ENCODE measurements at places on chromosomes 7 and 10. TPM values are rescaled to one million over a fixed set of nuclear protein-coding genes. Genes with fewer than 3 reads are reported as not detected.

CNTNAP2 gene
- total RNA-seq: 6.2 TPM

GRCh38 chr7:115356999-115357702 is 435.3 kb downstream of the MDFIC start:
- DNase-seq: peak; percentile 47

AQP1 gene
- total RNA-seq: 1.0 TPM

GALNT17 gene
- not detected for total RNA-seq

DNA sequence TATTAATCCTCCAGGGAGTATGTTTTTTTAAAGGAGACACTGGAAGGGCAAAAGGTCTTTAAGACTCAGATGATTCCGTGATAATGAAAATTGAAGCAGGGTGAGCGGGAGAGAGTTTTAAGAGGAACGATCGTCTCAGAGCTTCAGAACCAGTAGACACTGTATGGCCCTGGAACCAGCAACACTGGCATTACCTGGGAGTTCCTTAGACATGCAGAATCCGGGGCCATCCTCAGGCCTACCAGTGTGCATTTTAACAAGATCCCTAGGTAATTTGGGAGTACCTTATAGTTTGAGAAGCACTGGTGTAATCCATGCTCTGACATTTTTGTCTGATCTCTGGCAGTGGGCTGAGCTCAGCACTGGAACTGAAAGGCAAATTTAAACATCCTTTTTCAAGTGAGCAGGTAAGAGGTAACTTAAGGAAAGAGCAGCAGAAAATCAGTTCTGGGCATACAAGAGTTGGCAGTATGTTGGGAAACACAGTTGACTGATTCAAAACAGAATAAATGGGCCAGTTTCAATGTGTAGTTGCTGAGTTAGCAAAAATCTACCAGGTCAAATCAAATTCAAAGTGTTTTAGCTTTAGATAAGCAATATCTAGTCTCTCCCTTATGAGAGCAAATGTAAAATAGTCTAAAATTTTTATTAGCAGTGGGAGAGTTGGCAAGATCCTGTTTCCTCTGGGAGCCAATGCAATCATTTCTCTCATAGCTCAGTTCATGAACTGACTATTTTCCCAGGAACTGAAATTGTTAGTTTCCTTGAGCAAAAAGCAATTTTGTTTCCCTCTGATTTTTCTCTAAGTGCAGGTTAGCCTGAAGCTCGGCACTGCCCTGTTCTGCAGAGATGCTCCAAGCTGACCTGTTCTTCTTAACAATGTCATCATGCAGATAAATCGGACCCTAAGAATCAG is 97.2 kb upstream of the ELMO1 start:
- no peak for DNase-seq

DNA sequence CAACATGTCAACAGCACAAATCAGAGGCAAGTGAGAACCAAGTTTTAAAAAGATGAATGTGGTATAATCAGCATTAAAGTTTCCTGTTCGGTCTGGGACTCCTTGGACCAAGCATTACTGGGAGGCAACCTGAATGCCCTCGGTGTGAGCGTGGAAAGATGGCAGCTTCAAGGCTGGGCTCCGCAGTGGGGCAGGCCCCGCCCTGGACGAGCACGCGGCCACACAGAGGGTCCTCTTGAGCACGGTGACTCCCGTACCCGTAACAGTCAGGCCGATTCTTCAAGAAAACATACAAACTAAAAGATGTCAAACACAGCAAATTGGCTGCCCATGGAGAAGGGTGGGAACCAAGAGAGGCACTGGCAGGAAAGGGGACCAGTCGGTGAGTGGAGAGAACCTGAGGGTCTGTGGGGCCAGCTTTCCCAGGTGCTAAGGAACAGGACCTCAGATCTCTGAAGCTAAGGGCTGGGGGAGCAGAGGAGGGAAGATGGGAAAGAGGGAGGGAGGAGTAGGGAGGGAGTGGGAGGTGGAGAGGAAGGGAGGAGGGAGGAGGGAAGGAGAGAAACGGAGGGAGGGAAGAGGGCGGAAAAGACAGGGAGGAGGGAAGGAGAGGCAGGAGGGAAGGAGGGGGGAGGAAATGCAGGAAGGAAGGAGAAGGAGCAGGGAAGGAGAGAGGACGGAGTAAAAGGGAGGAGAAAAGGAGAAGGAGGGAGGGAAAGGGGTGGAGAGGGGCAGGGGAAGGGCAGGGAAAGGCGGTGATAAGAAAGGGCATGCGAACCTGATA is 71.2 kb upstream of the FAM20C start:
- no peak for DNase-seq

DNA sequence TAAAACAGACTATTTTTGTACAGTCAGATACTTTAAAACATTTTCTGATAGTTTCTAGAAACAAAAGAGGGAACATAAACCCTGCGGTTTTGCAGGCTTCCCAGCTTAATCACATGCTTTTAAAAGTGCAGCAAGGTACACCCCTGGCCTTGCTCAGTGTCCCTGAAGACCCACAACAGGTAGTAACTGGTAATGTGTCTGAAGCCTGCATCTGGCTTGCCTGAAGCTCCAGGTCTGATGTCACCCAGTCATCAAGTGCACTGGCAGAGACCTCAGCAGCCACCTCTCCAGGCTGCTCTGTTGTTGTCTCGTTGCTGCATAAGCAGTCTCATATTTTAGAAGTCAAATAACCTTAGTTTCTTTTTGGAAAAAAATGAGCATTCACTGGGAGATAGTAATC is 376.1 kb upstream of the MTPN start:
- no peak for DNase-seq

ANXA8L1 gene
- total RNA-seq: 26.7 TPM

DNA sequence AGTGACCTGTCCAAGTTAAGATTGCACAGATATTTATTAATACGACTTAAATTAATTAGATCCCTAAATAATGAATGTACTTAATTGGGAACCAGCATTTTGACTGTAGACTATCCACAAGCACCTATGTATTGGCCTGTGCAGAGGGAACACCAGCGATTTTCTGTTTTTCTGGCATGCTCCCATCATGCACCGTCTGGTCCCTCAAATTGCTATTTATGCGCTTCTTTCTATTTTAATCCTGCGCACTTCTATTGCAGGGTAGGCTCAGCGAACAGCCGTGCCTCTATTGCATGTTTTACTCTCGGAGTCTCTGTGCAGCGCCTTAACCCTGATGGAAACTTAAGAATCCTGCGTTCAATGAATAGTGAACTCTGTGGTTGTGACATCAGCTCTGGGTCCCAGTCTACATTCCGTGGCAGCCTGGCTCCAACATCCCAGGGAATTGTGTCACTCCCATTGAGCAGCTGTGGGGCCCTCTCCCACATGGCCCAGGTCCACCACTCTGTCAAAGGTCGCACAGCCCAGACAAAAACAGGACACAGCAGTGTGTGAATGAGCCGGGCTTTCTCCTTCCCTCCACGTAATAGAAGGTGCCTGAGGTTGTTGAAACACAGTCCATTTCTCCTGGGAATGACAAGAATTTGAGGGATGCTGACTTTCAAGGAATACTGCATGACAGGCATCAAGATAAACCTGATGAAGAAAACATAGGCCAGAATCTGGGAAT is 239.7 kb upstream of the KLF6 start:
- no peak for DNase-seq

- no peak for DNase-seq
These were observed 135.0 kb downstream of the GALNT17 start for GRCh38 chr7:71266912-71267311.

MSS51 gene
- total RNA-seq: 0.57 TPM

BHLHA15 gene
- total RNA-seq: not detected

DNA sequence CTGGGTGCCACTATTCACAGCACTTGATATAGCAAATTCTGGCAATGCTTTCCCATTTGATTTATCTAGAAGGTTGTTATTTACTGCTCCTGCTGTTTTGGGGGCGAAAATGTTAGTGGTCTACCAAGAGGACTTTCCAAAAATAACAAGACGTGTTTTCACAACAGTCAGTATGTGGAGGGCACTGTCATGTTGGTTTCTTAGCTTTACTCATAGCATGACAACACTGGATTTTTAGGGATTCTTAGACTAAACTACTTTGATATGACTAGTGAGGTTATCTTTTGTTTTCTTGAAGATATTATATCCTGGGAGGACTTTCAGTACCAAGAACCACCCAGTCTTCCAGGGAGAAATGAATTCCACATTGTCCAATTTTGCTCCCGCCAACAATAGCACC is 49.4 kb downstream of the NUDCD3 start:
- DNase-seq: no peak

MET gene
- total RNA-seq: 209 TPM

DNA sequence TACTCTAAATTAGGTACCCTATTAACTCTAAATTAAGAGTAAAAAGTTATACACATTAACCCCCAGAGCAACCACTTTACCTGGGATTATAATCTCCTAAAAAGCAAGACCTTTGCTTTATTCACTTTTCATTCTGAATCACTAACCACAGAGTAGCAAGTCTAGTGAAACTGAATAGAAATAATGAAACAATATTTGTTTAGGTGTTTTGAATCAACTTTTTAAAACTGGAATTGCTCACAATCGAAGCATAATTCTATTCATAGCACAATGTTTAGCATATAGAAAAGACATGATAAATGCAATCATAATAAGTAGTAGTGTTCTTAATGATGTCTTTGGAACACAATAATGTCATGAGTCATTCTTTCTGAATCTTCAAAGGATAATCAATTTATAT is 37.0 kb upstream of the CASD1 start:
- no peak for DNase-seq

DNA sequence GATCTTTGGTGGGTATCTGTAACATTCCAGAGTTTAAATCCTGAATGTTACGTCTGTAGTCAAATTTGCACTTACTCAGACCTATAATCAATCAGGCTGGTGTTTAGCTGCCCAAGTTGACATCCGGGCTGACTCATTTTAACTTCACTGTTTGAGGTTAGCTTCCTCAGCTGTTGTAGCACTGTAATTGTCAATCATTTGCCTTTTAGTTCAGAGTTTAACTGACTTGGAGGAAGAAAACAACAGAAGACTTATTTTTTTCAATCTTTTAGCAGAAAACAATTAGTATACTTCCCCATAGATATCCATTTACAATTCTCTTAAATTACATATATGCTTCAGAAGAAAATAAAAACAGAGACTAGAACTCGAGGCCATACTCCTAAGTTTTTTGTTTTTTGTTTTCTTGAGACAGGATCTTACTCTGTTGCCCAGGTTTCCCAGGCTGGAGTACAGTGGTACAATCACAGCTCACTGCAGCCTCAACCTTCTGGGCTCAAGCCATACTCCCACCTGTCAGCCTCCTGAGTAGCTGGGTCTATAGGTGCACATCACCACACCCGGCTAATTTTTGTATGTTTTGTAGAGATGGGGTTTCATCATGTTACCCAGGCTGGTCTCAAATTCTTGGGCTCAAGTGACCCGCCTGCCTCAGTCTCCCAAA is 38.5 kb upstream of the LRRC17 start:
- peak; percentile 94 for DNase-seq

CALHM2 gene
- 3.8 TPM for total RNA-seq

DNA sequence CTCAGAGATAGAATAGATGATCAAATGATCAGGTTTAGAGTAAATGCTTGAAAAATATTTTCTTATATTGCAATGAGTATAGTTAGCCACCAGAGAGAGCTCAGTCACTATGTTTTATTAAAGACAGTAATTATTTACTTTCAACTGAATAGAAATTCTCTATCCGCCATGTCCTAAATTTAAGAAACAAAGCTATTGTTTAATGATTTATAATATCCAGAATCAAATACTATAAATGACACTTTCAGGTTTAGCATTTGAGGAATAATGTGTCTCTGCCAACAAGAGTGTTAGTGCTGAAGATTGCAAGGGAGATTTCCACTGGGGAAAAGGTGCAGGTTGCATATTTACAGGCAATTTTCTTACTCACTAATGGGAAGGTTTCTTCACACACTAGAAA is 184.7 kb downstream of the DGKB start:
- no peak for DNase-seq

GRCh38 chr7:44634839-44635591 is 28.6 kb downstream of the OGDH start:
- peak; percentile 57 for DNase-seq

HOGA1 gene
- total RNA-seq: not detected

- no peak for DNase-seq
These were observed 327.4 kb downstream of the RPS24 start for GRCh38 chr10:78361031-78361430.

TMEM273 gene
- not detected for total RNA-seq

- DNase-seq: peak; percentile 49
These were observed 83.5 kb downstream of the GNAT3 start for GRCh38 chr7:80428161-80429054.

- DNase-seq: no peak
These were observed 60.0 kb upstream of the ORC5 start for GRCh38 chr7:104267701-104268368.

DNA sequence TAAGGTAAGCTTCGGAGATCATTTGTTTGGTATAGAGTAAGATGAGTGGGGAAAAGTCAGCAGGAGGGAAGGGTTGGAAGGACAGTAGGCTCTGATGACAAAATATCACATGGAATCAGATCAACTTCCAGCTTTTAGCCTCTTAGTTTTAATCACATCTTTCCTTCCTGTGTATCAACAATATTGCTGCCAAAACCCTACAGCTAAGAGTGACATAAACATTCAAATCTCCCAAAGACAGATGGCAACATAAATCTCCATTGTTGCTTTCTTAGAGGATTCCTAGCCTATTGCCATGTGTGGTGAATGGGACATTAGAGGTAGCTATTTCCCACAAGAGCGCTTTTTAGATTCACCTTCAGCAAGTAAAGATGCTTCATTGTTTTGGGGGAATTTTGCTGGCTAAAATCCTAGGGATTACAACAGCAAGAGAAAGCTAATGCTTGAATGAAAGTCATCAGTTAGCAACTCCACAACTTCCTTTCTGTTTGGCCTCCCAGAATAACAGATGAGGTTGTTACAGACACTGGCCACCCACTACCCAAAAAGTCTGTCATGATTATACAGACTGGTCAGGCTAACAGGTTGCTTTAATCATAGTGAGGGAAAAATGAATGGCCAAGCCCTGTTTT is 35.2 kb upstream of the FZD1 start:
- no peak for DNase-seq

TCERG1L gene
- total RNA-seq: 0.03 TPM

DNA sequence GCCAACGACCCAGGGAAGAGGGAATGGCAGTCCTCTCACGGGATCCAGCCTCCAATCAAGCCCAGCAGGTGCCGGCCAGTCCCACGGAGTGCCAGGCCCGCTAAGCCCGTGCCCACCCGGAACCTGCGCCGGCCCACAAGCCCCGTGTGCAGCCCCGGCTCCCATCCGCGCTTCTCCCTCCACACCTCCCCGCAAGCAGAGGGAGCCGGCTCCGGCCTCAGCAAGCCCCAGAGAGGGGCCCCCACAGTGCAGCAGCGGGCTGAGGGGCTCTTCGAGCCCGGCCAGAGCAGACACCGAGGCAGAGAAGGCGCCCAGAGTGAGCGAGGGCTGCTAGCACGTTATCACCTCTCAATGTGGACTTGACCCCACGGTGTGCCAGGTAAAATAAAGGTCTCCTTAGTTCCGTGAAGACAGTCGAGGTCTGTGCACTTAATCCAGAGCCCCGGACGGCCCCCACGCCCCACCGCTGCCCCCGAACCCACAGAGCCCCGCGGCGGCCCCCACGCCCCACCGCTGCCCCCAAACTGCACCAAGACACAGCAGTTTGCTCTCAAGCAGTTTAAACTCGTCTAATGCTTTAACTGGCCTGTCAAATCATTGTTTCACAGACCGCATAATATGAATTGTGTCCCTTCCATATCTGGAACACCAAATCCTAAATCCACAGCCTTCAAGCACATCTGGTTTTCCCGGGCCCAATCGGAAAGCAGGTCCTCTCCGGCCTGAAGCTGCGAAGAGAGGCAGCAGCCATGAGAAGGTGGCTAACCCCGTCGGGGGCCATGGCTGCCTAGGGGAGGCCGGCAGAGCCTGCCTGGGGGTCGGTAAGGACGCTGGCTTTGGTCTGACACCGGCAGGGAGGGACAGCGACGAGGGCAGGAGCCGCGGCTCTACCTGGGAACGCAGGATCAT is 307.8 kb downstream of the PTPRN2 start:
- no peak for DNase-seq

GRCh38 chr10:73959484-73960243 is 38.3 kb upstream of the VCL start:
- peak; percentile 36 for DNase-seq

TMEM178B gene
- total RNA-seq: 1.3 TPM

Data from Daoy (cell line).